ENCODE measurements at places on chromosomes 6 and 20.

GRCh38 chr20:24828992-24829648 is 119.9 kb upstream of the CST7 start:
- no peak for DNase-seq

DNA sequence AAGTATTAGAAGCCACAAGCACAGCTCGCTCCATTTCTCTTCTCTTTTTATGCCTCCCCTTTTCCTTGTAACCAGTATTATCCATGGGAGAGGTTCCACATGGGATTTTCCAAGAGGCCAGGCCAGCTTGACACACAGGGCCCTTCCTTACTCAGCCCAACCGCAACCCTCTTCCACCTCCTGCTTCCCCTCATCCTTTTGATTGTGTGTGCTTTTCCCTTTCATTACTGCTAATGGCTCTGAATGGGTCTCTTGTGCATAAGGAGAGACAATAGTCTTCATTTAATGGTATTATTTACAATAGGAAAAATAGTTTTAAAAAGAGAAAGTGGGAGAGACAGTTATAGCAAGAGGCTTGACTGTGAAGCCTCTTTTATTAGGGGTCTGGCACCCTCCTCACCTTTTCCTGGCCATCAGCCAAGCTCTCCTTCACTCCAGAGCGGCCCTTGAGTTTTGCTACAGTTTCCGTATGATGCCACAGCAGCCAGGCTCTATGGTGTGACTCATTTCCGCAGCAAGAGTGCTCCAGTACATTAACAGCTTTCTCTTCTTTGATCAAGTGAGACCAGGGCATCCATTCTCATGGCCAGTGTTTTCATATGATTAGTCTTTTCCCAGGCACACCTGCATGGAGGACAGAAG is 579.5 kb downstream of the TFAP2B start:
- DNase-seq: no peak

- no peak for DNase-seq
Observed at GRCh38 chr20:50589548-50590347, 79.6 kb downstream of the PTPN1 start.

DNA sequence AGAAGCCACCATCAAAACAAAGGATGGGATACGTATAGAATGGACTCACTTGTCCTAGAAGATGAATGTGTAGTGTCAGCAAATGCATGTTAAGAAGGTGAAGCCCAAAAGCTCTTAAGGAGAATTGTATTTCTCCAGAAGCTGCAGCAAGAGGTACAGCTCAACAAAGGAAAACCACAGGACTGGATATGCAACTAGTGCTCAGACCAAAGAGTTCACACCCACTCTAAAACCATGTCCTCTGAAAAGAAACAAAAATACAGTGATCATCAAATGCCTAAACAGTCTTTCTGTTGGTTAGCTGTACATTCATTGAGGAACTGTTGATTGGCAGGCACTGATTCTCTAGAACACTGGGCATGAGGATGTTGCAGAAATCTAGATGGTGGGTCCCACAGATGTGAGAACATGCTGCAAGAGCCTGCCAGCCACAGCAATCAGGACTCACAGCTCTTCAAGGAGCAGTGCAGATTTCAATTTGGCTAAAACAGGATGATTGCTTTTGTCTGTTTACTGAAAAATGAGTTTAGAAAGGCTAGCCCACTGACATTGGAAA is 94.6 kb downstream of the COL9A1 start:
- DNase-seq: no peak

- DNase-seq: no peak
Observed at GRCh38 chr6:22888163-22888752, 318.9 kb downstream of the HDGFL1 start.

DNA sequence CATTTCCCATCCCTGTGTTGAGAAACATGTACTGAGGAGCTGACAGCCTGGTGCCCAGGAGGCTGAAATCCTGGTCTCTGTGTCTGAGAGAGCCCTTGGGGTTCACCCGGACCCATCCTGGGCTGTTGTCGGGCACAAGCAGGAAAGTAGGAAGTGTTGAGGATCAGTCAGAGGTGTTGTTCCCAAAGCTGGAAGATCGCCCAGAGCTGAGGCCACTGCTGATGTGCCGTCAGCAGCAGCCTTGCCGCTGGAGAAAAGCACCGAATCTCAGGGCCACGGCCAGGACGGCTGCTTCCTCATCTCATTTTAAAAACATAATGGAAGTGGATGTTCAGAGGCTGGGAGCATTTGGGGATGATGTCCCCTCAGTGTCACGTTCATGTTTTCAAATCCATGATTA is 218.5 kb downstream of the UST start:
- DNase-seq: no peak

- DNase-seq: no peak
Observed at GRCh38 chr6:13513626-13514502, 26.5 kb upstream of the GFOD1 start.

DNA sequence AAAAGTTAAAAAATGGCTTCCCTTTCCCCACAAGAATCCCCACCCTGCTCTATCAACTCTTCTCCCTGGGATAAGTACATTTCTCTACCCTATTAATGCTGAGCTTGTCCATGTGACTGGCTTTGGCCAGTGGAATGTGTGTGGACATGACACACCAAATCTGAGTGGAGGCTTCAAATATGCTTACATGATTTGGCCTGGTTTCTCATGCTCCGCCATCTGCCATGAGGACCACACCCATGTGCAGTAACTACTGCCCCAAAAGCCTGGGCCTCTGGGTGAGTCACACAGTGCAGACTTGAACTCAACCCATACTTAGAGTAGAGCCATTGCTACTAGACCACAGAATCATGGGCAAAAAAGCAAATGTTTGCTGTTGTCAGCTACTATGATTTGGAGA is 65.4 kb downstream of the PRND start:
- DNase-seq: no peak

DNA sequence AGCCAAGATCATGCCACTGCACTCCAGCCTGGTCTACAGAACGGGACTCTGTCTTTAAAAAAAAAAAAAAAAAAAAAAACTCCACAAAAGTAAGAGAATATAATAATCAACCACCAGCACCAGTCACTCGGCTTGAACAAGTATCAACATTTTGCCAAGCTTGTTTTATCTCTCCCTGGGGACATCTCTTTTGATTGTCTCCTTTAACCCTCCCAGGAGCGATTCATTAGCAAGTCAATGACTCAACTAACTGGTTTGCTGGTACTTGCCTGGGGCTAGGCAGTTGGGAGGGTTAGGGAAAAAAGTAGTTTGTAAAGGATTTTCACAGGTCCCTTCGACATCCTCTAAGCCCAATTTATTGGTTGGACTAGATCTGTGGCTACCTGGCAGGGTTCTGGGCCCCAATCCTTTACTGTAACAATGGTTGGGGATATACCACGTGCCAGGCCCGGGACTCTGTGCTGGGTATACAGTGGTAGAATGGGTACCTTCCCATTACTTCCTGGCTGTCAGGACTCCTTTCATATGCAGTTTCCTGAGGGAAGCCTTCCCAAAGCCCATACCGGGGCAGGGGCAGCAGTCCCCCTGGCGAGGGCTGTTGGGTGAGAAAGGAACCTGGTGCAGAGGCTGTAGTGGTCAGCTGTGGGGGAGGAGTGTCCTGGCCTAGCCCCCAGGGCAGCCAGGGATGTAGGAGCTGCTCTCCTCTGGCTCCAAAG is 12.2 kb downstream of the TGIF2 start:
- DNase-seq: peak; percentile 23

- peak; percentile 53 for DNase-seq
Observed at GRCh38 chr6:150076196-150076893, 7.4 kb upstream of the ULBP3 start.

- no peak for DNase-seq
Observed at GRCh38 chr6:79223611-79224404, 10.7 kb downstream of the HMGN3 start.
